Colonic mucosa (tissue), 4 donors: ENCODE measurements at places on chromosomes 16 and 17.

GRCh38 chr16:69365901-69366300 lies 14.3 kb upstream of the TMED6 start:
- DNase-seq = no peak

DNA sequence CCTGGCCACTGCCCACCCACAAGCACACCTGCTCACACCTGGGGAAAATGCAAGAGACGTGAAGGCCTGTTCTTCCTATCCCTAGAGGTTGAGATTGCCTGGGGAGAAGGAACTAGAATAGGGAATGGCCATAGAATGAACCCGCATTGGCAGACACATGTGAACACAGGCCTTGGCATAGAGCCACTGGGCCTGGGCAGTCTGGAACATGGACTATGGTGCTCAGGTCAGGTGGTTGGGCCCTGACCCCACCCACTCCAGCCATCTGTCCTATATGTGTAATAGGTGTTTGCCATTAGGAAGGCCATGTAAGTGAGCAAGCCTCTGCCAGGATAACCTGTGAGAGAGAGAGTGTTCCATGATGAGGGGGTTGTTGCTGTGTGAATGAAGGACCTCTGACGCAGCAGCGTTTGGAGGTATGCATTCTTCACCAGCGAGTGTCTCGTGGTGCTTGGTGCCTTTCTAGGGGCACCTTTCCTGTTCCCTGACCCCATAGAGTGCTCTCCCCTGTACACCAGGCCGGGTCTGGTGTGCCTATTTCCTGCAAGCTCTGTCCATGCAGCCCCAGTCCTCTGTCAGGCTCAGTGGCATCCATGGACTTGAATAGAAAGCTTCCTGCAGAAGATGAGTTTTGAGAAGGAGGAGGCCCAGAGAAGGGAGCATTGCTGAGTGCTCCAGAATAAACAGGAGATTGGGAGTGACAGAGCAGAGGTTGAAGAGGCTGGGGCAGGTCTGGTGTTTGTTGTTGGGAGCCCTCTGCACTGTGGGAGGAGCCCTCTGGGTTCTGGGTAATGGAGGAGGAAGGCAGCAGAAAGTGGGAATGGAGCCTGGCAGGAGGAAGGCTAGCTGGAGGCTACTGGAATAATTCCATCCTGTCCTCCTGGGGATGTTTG lies 15.6 kb downstream of the CTRL start:
- no peak for DNase-seq

DNA sequence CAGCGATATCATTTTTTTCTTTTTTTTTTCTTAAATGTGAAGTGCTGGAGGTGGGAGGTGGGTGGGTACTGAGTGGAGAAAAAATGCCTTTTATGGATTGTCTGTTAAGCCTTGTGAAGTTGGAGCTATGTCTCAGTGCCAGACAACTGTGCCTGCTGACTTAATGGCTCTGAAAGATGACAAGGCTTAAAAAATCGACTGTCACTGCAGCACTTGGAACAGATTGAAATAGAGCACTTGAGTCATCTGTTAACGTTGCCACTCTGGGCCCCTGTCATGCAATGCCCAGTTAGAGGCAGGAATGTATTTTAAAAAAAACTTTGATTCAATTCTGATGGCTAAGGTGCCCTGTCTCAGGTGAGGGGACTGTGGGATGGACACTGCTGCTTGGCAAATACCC lies 108.2 kb upstream of the HS3ST2 start:
- DNase-seq = no peak

- DNase-seq = no peak
Observed at GRCh38 chr16:9381905-9382304, 290.5 kb downstream of the HAPSTR1 start.

DNA sequence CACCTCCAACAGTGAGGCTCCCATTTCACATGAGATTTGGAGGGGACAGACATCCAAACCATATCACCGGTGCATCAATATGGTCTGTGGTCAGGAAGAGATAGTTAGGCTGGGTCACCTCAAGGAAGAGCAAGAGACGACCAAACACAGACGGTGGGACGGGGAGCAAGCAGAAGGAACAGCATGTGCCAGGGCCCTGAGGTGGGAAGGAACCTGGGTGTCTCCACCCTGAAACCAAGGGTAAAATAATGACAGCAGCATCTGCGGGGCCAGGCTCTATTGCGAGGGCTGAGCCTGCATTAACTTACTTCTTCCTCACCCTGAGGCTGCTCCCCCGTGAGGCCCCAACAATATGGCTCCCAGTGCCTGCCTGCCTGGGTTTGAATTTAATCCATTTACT lies 8.9 kb upstream of the PRSS21 start:
- no peak for DNase-seq

DNA sequence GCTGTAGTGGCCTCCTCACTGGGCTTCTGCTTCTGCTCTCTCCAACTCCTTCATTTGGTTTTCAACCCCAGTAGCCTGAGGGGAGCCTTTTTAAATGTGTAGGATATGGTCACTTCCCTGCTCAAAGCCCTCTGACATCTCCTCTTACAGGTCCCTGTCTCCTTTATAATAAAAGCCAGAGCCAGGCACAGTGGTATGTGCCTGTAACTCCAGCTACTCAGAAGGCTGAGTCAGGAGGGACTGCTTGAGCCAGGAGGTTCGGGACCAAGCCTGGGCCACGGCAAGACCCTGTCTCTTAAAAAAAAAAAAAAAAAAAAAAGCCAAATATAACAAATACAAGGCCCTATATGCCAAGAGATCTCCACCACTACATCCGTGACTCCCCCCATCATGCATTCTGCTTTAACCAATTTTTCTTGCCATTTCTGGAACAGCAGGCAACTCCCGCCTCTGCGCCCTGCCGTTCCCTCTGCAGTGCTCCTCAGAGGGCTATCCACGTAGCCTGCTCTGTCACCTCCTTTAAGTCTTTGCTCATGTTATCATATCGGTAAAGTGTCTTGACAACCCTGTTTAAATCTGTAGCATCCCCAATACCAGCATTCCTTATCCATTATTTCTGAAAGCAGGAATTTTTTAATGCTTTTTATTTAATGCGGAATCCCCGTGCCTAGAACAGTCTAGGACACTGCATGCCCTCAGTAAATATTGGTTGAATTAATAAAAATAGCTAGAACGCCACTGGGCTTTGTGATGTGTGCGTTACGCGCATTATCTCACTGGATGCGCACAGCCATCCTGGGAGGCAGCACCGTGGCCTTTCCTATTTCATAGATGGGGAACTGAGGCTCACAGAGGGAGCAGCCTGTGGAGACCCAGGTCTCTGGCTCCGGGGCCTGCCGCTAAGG lies 9.5 kb downstream of the ZNF771 start:
- no peak for DNase-seq
